Peyer's patch (tissue), 4 donors: ENCODE measurements at places on chromosomes 2 and 18. TPM values are rescaled to one million over a fixed set of nuclear protein-coding genes. Genes with fewer than 3 reads are reported as not detected.

ALK gene
- total RNA-seq = 0.88 TPM

GRCh38 chr2:230552181-230552580 lies 136.2 kb downstream of the SP100 start:
- DNase-seq = no peak

DNA sequence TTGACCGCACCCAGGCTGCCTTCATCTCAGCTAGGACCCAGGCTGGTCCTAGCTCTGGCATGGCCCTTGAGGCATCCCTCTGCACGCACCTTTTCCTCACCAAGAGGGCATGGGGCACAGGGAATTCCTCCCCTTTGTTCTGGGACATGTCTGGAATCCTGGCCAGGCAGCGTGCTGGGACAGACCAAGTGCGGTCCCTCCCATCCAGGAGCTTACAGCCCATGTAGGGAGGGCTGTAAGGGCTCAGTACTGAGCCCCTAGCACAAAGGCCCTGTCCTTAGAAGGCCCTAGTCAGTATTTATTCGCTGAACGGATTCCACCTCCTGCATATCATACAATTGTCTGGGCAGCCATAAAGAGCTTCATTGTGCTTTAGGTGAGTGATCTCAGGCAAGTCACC lies 3.0 kb downstream of the TMEM37 start:
- no peak for DNase-seq

MC5R gene
- total RNA-seq = not detected

DNA sequence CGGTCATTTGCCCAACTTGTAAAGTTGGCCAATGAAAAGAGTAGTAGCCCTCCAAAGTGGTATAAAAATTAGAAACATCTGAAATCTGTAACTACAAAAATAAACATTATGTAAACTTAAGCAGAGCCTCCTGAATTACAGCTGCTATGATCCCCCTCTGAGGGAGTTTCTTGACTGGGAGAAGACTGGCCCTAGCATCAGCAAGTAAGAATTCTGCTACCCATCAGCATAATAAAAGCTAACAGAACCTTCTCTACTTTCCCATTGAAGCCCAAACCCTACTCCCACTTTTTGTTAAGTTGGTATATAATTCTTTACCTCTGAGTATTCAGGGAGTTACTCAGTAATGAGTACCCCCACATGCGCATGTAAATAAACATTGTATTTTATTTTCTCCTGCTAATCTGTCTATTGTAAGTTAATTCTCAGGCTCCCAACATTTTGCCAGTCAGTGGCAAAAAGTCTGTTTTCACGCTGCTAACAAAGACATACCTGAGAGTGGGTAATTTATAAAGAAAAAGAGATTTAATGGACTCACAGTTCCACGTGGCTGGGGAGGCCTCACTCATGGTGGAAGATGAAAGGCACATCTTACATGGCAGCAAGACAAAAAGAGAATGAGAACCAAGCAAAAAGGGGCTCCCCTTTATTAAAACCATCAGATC lies 71.3 kb downstream of the MYL12B start:
- DNase-seq = no peak

DNA sequence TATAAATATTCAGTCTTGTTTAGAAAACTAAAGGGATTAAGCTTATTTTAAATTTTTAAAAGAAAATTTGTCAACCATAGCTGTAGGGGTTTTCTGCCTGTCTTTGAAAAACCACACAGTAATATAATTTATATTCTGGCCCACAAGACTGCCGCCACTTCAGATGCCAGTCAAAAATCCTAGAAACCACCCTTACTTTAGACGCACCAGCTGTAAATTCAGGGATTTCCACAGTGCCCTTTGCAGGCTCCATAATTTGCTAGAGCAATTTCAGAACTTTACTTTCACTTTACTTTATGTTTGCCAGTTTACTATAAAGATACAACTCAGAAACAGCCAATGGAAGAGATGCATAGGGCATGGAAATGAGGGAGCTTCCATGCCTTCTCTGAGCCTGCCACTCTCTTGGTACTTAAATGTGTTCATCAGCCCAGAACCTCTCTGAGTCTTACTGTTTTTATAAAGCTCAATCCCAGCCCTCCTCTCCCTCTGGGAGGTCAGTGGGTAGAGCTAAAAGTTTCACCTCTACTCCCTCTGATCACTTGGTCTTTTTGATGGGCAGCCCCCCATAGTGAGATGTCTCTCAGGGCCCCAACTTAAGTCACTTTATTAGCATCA lies 63.3 kb downstream of the KYNU start:
- DNase-seq = no peak

DNA sequence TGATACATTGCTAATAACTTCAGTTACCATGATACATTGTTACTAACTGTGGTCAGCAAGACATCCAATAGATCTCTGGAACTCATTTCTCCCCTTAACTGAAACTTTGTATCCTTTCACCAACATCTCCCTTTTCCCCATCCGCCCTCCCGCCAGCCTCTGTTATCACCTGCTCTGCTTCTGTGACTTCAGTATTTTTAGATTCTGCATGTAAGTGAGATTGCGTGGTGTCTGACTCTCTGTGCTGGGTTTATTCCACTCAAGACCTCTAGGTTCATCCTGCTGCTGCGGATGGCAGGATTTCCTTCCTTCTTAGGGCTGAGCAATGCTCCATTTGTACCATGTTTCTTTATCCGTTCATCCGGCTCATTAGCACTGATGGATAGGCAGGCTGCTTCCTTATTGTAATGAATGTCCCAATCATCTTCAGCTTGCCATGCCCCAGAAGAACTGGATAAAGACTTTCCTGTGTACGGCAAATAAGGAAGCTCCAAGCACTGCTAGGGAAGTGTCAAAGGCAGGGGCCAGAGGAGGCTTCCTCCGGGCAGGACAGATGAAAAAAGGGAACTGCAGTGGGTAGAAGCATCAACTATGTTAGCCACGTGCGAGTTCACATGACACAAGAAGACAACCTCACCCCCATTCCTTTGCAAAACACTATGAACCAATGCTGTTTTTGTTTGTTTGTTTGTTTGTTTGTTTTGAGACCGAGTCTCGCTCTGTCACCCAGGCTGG lies 113.4 kb downstream of the EIPR1 start:
- peak; percentile 38 for DNase-seq

- DNase-seq = no peak
Measured at GRCh38 chr18:8288472-8289195, 320.6 kb upstream of the RAB12 start.

- no peak for DNase-seq
Measured at GRCh38 chr2:207296265-207296948, 130.7 kb upstream of the KLF7 start.

DNA sequence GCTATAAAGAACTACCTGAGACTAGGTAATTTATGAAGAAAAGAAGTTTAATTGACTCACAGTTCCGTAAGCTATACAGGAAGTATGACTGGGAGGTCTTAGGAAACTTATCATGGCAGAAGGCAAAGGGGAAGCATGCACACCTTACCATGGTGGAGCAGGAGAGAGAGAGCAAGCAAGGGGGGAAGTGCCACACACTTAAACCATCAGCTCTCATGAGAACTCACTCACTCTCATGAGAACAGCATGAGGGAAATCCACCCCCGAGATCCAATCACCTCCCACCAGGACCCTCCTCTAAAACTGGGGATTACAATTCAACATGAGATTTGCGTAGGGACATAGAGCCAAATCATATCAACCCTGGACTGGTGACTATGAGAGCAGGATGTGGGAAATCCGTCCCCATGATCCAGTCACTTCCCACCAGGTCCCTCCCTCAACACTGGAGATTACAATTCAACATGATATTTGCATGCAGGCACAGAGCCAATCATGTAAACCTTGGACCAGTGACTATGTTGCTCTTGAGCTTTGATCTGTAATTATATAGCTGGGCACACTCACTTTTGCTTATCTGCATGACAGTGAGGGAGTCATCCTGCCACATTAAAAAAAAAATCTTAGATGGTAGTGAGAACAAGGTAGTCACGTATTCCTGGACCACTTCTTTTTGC lies 12.9 kb downstream of the ADAM23 start:
- peak; percentile 71 for DNase-seq

- no peak for DNase-seq
Measured at GRCh38 chr18:69102959-69103358, 297.7 kb upstream of the DOK6 start.

AGXT gene
- total RNA-seq = not detected

SCN3A gene
- total RNA-seq = 1.1 TPM

DNA sequence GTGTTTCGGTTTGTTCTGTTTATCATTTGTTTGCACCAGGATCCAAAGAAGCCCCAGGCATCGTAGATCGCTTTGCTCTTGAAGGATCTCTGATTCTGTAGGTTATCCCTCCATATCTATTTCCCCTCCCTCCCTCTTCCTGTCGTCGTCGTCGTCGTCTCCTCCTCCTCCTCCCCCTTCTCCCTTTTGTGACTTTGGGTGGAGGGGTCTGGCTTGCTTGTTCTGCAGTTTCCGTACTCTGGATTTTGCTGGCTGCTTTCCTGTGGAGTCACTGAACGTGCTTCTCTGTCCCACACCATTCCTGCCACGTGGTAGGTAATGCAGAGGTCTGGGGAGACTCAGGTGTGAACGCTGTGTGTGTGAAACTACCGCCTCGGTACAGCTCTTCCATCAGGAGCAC lies 225.0 kb downstream of the LDLRAD4 start:
- no peak for DNase-seq

- DNase-seq = peak; percentile 23
Measured at GRCh38 chr2:237315170-237315828, 98.7 kb downstream of the COL6A3 start.

DNA sequence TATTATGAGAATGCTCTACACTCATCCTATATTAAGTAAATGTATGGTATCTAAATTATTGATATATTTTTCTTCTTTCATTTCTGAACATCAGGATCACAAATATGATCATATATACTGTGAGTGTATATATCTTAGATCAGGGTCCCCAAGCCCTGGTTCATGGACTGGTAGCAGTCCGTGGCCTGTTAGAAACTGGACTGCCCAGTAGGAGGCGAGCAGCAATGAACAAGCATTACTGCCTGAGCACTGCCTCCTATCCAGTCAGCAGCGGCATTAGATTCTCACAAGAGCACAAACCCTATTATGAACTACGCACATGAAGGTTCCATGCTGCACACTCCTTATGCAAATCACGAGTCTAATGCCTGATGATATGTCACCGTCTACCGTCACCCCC lies 1247.1 kb upstream of the NXPH2 start:
- no peak for DNase-seq

GRCh38 chr2:202355993-202356505 lies 20.1 kb upstream of the BMPR2 start:
- DNase-seq = no peak

MOCOS gene
- 27.9 TPM for total RNA-seq

DNA sequence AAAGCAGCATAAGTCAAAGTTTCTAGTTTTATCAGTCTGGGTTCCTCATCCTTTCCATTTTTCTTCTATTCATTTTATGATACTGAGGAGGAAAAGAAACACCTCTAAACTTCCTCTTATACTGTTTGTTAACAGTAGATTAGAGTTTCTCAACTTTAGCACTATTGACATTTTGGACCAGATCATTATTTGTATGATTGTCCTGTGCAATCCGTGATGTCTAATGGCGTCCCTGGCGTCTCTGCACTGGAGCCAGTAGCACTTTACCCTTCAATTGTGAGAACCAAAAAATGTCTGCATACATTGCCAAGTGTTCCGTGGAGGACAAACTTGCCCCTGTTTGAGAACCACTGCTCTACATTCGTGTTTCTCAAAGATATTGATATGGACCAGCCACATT lies 25.2 kb downstream of the PTPN4 start:
- DNase-seq = no peak

- DNase-seq = no peak
Measured at GRCh38 chr2:168568476-168569267, 112.6 kb downstream of the CERS6 start.

- no peak for DNase-seq
Measured at GRCh38 chr2:195658541-195658890, 1.5 kb downstream of the SLC39A10 start.

GRCh38 chr2:168135630-168136029 lies 111.8 kb downstream of the STK39 start:
- no peak for DNase-seq

DNA sequence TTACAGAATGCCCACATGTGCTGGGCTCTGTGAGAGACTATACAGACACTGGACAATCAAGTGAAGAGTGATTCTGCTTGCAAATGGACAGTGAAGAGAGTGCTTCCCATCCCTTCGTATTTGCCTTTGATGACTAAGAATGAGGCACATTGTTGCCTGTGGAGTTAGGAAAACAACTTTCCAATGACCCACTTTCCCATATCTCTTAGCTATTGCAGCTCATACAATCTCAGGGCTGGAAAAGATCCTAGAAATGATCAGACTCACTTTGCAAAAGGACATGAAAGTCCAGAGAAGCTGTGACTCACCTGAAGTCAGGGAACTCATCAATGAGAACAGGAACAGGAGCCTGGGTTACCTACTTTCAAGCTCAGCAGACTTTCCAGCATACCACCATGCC lies 440.5 kb upstream of the TCF4 start:
- no peak for DNase-seq

DNA sequence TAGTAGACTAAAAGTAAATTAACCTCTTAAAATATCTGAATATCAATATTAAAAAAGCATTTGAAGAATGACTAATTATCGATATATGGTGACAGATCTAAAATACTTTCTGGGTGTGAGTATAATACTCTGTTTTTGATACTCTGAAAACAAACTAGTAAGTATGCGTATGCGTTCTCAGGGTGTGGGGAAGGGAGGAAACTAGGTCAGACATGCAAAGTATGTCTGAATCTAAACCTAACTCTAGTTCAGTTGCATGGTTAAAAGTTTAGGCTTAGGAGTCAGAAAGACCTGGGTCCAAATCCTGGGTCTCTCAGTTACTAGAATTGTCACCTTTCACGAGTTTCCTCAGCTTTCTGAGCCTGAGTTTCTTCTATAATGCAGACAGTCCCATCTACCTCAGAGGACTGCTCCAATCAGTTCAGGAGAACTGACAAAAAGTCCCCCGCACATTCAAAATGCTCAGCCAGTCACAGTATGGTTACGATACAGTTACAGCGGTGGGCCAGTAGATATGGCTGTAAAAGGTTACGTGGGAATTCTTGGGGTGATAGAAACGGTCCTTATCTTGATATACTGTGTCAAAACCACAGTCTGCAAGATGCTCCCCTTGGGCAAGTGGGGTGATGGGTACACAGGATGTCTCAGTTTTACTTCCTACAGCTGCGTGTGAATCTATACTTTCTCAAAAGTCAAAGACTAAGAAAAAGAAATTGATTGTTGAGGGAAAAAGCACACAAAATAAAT lies 29.2 kb downstream of the UNC50 start:
- peak; percentile 44 for DNase-seq

DNA sequence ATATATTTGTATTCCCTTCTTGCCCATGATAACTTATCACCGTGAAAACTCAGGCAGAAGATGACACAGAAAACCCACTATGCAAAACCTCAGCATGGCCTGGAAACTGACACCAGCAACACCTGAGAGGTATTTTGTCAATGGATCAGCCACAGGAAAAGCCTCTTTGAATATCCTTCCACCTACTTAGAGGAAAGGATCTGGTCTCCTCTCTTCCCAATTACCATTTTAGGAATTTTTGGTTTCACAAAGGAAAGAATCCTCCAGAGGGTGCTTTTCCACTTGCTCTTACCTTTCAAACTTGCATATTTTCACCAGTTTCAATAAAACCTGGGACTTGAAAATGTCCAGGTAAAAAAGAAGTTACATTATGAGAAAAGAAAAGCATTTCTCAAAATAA lies 20.0 kb upstream of the MEIS1 start:
- no peak for DNase-seq
